ENCODE measurements at places on chromosomes 11 and 22. TPM values are rescaled to one million over a fixed set of nuclear protein-coding genes. Genes with fewer than 3 reads are reported as not detected.

DNA sequence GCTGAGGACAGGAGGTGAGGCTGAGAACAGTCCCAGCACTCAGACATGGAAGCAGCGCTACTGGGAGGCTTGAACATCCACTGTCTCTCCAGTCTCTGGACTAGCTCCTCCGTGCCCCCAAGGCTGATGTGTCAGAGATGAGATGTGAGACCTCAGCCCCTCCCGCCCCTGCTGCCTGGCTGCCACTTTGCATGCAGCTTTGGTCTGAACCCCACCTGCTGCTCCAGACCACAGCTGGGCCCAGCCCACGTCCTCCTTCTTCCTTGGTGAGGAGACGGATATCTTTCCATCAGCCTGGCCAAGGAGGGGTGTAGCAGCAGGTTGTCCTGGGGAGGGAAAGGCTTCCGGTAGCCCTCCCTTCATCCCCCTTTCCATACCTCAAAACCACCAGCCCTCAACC is 148.0 kb upstream of the B3GAT1 start:
- DNase-seq: no peak

Gene FAT3
- polyA plus RNA-seq: 4.1 TPM

DNA sequence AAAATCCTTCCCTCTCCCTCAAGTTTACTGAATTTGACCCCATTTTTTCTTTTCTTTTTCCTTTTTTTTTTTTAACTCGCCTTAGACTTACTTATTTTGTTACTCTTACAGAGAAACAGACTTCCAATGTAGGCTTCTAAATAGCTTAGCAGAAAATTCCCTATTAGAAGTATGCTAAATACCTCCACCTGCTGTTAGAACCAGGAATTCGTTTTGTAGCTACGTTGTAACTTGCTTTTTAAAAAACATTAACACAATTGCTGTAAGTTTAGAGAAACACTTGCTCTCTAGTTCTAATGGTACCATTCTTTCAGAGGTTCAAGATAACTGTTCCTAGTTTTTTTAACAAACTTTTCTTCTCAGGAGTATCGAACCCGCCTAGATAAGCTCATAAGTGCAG is 324.2 kb downstream of the DCDC1 start:
- no peak for DNase-seq

- DNase-seq: no peak
These were observed 40.5 kb downstream of the CABIN1 start for GRCh38 chr22:24051568-24051967.

- peak; percentile 66 for DNase-seq
These were observed 3.2 kb upstream of the CSDC2 start for GRCh38 chr22:41557401-41558240.

- peak; percentile 64 for DNase-seq
These were observed 922 bp upstream of the CSNK1E start for GRCh38 chr22:38317995-38318715.

DNA sequence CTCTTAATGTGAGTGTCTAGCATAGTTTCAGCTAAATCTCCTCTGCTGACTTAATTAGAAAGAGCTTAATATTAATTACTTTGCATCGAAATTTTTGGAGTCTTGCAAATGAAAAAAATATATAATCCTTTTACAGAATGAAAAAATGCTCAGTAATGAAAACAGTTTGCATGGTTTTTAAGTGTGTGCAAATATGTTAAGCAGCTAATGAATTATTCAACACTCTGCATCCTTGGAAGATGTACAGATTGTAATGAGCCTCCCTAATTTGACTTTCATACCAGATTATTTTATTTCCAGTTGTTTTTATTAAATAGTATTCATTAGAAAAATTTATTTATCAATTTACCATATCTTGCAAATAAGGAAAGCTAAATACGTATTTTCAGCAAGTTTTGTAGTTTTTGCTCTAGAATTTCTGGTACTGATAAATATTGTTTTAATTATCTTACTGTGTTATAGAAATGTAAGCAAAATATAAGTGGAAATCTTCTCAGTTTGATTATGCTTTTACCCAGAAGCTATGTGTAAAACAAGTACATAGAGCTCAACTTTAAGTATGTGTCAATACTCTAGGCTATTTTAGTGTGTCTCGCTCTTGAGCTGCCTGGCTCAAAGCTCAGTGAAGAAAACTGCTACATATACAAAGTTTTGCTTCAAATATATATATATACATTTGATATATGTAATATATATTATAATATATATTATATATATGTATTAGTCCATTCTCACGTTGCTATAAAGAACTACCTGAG is 714.9 kb upstream of the LUZP2 start:
- no peak for DNase-seq

Gene OSM
- polyA plus RNA-seq: 1.3 TPM

- DNase-seq: no peak
These were observed 9.4 kb upstream of the SOX6 start for GRCh38 chr11:16365581-16366228.

GRCh38 chr11:69066122-69067112 is 17.7 kb downstream of the TPCN2 start:
- DNase-seq: no peak

DNA sequence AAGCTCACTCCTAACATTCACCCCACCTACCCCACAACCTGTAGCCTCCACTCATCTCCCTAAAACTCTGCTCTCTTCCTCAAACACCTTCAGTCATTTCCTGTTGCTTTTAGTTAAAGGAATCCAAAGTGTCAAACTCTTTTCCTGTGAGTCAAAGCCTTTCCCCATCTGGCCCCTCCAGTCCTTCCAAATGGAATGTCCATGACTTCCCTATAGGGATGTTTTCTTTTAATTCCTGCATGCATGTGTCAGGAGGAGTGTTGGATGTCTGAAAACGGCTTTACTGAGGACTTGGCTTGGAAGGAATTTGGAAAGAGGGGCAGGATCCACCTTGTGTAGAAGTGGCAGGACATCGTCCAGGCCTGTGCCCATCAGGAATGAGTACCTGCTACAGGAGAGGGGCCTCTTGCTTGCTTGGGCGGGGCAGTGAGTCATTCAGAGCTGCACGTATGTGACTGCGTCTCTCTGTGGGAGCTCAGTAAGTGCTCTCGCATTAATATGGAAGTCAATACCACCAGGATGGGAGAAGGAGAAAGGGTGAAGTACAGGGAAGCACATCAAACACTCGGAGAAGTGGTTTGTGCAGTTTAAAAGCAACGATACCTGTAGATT is 491.9 kb downstream of the OPCML start:
- DNase-seq: no peak

Gene LRRC75B
- 22.7 TPM for polyA plus RNA-seq

Gene SLC22A25
- polyA plus RNA-seq: not detected

Gene FAM118A
- 20.1 TPM for polyA plus RNA-seq

DNA sequence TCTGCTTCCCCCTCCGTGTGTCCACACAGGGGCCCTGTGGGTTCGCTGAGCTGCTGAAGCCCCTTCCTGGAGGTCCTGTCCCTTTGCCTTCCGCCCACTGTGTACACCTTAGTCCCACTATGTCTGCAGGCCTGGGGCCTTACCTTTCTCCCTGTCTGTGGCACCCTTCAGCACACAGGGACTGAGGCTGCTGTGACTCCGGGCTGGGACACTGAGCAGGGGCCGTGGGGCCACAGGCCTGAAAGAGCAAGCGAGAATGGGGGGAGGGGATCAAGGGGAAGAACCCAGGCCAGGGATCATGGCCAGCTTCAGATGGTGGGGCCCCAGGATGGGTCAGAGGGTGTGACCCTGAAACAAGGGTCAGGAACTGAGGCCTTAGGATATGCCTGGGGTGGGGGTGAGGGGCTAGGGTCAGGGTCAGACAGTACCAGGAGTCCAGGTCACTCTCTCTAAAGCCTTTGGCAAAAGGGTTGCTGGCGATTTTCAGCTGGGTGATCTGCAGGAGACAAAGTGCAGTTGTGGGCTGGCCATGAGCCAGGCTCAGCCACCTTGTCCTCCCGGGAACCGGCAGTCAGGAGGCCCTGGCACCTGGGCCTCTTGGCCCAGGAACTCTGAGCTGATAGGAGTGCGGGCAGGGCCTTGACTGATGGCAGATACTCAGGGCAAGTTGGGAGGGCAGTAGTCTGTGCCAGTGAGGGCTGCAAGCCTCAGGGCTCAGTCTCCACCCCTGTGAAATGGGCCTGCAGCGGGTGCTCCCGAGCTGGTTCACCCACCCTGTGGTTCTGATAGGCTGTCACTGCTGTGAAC is 2.6 kb upstream of the NUDT8 start:
- no peak for DNase-seq

DNA sequence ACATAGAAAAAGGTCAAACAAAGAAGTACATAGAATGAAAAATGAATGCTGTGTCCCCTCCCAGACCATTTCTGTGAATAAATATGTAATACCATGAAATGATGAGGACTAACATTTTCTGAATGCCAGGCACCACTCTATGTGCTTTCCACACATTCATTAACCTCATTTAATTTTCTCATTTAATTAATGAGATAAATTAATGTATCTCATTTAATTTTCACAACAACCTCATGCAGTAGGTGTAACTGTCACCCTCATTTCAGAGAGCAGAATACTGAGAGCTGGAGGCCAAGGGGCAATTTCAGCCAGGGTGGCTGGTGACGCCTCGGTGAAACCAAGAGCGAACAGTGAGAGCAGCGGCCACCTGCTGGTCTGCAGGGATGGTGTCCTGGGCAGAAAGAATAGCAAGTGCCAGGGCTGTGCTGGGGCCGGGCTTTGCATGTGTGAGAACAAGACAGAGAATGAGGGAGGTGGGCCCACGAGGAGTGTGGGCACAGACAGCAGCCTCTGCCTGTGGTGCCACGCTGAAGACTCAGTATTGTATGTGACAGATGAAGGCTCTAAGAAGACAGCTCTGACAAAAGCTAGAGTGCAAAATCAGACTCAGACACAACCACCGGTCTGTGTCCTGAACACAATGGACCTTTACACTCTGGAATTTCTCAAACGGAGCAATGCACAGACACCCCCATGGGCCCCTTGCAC is 1.8 kb upstream of the SERPIND1 start:
- DNase-seq: no peak

GRCh38 chr11:8070417-8071115 is 10.4 kb upstream of the TUB start:
- DNase-seq: no peak

- no peak for DNase-seq
These were observed 200.8 kb downstream of the LUZP2 start for GRCh38 chr11:24697522-24698111.

Gene BACE1
- polyA plus RNA-seq: 20.0 TPM

DNA sequence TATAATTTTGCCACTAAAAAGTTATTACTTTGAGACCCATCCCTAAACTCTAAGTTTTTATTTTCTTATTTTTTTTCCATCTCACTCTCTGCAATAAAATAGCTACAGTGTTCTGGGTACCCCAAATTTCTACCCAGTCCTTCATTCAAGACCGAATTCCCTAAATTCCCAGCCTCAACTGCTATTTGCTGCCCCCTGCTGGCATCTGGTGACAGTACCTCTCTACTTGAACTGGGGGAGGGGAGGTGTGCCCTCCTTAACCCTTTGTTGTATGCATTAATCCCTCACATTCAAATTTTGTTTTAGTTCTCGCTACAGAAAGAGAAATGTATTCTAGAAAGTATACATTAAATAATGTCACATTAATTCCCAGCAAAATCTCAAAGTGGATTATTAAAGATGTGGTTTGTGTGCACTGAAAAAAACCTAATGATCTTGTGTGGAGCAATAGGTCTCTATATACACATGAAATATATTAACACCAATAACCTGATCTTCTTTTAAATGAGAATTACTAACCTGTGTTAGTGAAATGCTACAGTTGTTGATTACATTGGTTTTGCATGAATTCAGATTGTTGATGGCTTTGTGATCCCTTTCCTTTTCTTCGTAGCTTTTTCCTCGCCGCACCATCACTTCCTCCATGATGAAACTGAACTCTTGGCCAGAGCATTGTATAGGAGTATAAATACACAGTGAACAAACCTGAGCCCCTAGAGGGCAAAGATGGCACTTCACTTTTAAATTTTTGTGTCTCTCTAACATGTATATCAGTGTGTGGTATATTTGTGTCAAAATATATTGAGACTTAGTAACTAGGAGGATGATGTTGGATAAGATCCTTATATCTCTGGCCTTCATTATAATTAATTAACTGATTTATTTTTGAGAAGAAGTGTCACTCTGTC is 590.0 kb downstream of the METTL15 start:
- DNase-seq: no peak

Gene NXPE2
- polyA plus RNA-seq: 0.09 TPM

DNA sequence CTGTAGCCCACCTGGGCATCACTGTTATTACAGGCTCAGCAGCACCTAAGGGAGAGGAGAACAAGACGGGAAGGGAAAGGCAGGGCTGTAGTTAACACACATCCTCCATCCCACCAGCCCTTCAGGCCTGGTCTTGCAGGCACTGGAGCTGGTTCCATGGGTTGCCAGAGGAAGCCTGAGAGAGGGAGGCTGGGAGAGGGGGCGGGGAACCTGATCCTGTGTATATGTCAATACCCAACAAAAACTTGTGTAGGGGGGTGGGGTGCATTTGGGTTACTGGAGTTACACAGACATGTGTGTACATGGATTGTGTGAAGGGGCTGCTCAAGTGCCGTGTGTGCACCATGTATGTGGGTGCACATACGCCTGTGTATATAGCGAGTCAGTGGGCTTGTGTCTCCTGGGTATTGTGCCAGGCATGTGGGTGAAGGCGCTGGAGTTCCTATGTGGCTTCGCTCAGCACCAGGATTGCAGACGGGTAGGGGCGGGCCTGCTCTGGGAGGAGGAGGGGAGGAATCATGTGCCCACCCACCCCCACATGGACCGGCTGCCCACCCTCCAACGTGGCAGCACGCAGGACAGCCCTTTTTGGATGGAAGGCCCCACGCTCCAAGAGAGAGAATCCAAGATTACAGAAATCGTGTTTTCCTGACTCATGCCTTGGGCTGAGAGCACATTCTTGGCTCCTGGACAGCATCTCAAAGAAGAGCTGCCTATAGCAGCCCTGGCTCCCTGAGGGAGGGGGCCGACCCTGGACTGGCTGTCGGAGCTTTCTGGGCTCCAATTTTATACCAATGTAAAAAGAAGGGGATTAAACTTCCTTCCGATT is 4.2 kb upstream of the SERPINH1 start:
- no peak for DNase-seq

DNA sequence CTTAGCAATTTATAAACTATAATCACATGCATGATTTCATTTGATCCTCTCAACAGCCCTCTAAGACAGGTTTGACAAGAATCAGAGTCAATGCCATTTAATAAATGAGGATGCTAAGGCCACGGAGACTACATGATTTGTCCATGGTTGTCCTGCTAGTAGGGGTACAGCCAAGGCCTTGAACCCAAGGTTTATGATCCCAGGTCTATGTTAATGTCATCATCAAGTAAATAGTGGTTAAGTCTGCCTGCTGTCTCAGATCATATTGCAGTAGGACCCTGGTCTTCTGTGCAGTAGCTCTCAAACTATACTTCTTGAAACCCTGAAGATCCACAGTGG is 17.7 kb upstream of the SYTL2 start:
- no peak for DNase-seq

GRCh38 chr11:9799886-9800285 is 136.0 kb downstream of the SWAP70 start:
- no peak for DNase-seq

Gene PHLDA2
- 18.9 TPM for polyA plus RNA-seq

DNA sequence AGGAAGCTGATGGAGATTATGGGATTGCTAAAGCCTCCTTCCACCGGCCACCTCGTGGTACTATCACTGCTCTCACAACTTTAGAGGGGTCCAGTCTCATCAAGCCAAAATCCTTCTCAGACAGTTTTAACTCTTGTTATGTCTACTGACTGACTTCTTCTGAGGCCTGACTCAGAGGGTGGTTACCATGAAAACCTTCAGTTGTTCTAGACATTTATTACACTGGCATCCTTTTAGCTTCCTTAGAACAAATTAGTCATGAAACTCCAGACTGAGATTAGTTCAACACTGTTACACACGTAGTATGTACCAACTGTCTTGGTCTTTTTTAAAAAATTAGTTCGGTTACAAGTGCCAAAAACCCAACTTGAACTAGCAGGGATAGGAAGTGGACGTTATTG is 7.5 kb downstream of the DIXDC1 start:
- DNase-seq: no peak

Gene ACTN3
- polyA plus RNA-seq: 0.18 TPM

- no peak for DNase-seq
These were observed 20.8 kb downstream of the CELSR1 start for GRCh38 chr22:46516638-46517037.
